ENCODE measurements at places on chromosomes 13 and 19.

GRCh38 chr19:31885280-31885853 is 460.0 kb upstream of the ZNF507 start:
- no peak for DNase-seq

DNA sequence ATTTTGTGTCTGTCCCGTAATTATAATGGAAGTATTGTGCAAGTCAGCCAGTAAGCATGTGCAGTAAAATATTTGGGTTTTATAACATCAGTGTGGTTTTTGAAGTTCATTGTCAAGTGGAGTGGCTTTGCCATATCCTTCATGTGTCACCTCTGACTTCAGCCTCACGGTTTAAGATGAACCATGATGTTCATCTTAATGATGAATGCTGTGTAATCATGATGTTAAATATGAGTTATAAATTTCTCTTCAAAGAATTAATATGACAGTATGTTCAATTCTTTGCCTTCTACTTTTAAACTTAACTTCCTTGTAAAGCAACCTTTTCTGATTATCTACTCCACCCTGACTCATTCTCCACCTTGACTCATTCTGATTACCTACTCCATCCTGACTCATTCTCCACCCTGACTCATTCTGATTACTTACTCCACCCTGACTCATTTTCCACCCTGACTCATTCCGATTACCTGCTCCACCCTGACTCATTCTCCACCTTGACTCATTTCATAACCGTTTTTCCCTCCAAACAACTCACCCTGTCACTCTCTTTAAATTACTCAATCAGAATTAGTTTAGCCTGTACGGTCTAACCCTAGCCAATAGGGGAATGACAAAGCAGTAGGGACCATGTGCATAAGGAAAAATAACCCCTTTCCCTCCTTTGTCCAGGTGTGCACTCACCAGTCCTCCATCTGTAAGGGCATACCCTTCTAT is 50.3 kb upstream of the ANKRD10 start:
- DNase-seq = no peak

- no peak for DNase-seq
Observed at GRCh38 chr19:46254776-46255175, 25.2 kb downstream of the IGFL1 start.

DNA sequence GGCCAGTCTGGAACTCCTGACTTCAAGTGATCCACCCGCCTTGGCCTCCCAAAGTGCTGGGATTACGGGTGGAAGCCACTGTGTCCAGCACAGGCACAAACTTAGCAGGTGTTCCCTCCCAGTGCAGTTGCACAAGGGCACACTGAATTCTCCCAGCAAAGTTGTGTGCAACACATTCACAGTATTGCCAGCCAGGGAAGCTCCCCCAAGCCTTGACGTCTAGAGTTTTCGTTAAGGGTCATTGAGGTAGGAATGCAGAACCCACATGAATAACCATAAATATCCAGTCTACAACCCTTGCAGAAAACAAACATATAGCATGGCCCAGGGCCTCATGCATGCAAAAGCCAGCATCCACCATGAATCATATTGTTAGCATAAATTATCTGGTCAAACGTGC is 3.3 kb upstream of the AURKC start:
- no peak for DNase-seq

GRCh38 chr13:48580185-48580803 is 47.4 kb upstream of the RCBTB2 start:
- peak; percentile 76 for DNase-seq

- no peak for DNase-seq
Observed at GRCh38 chr19:11448923-11449554, 13.6 kb downstream of the PRKCSH start.

- DNase-seq = no peak
Observed at GRCh38 chr19:13521066-13521465, 14.8 kb upstream of the CACNA1A start.

All from midbrain (tissue), 1 donor.